ENCODE measurements at places on chromosomes 5 and 9.
A peak's percentile ranks its signal among the peaks of the same experiment; 100 is the strongest.

DNA sequence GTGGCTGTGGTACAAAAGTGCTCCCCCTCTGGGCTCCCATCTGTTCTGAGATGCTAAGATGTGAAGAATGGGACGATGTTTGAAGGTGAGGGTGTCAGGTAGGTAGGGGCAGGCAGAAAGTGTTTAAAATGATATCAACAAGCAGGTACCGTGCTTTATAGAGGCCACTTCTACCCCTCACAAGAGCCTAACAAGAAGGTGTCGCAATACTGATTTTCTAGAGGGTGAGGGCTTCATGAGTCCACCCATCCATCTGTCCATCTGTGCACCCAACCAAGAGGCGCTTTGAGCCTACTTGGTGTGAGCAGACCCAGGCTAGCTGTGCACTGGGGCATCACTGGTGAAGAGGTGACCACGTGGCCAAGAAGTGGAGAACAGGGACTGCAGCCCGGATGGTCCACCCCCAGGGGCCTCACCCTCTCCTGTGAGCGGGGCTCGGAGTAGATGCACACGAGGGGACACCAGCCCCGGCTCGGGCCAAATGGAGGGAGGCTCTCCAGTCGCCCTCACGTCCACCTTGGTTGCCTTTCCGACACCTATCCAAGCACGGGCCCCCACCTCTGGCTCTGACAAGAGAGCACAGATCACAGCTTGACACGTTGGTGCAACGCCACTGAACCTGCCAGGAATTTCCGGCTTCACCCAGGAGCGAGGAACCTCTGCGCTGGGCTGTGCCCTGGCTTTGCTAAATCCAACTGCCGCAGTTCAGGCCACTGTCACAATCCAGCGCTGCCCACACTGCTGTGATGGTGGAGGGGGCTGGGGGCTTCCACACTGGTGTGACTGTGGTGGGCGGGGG is 34.5 kb downstream of the CRB2 start:
- DNase-seq, result no peak

DNA sequence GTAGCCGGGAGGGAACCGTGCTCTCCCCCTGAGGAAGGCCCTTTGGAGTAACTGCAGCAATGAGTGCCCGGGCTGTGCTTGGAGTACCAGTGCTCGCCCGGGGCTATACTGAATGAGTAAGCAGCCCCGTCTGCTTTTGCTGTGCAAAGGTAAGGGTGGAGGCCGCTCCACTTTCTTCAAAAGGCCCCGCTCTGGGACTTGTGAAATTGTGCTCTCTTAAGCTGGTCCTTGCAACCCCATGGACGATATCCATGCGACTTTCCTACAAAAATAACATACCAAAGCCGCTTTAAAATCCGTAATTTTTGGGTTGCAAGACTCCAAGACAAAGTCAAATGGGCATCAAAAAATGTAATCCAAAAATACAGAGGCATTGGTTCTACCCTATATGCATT is 578 bp upstream of the TNFAIP8 start:
- DNase-seq, result no peak

- DNase-seq, result no peak
Measured at GRCh38 chr5:169944922-169945680, 35.2 kb downstream of the INSYN2B start.

DNA sequence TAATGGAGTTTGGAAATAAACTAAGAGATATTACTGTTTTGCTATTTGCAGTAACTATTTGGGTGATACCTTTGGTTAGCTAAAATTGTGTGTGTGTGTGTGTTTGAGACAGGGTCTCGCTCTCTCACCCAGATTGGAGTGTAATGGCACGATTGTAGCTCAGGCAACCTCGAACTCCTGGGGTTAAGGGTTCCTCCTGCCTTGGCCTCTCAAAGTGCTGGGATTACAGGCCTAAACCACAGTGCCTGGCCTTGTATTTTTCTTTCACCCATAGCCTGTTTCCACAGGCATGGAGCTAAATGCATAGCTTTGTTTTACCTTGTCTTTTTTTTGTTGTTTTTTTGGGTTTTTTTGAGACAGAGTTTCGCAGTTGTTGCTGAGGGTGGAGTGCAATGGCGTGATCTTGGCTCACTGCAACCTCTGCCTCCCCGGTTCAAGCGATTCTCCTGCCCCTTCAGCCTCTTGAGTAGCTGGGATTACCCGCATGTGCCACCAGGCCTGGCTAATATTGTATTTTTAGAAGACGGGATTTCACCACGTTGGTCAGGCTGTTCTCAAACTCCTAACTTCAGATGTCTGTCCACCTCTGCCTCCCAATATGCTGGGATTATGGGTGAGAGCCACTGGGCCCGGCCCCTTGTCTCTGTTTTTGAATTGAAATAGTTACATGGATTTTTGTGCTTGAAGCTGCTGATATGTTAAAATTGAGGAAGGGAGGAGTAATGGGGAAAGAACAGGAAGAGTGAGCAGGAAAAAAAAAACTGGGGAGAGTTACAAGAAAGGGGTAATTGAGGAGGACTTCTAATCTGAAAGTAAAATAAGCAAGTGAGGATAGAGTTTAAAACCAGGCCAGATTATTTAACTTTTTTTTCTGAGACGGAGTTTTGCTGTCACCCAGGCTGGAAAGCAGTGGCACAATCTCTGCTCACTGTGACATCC is 5.7 kb downstream of the GPBP1 start:
- DNase-seq, result no peak

DNA sequence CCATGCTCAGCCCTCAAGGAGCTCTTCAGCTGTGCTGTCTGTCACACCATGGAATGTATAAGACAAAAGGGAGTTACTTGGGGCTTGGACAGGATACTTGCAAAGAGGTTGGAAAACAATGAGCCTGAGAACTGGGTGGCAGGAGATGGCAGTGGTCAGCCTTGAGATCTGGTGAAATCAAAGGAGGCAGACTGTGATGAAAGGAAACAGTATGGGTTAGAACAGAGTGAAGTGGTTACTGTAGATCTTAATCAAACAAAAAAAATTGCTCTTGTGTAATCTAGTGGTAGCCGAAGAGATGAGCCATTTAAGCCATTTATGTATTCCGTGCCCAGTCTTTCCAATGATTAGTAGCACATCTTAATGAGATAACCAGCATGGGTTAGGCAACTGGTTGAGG is 142.2 kb downstream of the SV2C start:
- no peak for DNase-seq

DNA sequence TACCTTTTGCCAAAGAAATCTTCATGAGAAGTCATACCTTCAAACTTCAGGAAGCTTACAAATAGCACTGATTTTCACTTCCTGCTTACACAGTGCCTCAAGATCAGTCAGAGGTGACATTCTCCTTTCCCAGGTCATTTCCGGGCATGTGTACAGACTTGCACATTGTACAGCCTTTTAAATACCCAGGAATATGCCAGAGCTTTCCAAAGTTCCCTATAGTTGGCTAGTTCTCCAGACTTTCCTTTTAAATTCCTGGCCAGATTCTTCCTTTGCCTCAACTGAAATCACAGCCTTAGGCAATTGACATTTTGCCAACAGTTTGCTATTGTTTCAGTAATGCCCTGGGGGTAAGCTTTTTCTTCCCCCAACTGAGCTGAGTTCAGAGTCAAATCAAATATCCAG is 47.2 kb downstream of the RFX3 start:
- no peak for DNase-seq

DNA sequence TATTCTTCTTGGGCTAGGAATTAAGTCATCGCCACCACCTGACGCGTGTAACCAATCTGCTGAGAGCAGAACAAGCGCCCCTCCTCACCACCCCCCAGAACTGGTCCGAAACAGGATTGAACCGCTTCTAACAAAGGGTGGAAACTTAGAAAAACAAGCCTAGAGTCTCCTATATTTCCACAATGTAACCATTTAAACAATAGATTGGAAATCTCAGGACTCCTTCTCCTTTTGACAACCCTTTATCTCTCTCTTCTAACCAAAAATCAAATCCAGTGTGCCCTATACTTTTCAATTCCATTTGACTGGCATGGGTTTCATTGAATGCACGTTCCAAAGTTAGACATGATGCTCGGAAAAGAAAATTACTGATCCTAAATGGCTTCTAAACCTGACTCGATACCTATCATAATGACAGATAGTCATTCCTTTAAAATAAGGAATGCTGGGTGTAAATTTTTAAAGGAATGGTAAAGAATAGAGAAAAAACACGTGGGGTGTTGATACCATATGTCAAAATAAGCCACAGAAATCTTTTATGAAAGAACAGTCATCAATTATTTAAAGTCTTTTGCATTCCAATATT is 1.2 kb downstream of the ARRDC3 start:
- peak; percentile 35 for DNase-seq

DNA sequence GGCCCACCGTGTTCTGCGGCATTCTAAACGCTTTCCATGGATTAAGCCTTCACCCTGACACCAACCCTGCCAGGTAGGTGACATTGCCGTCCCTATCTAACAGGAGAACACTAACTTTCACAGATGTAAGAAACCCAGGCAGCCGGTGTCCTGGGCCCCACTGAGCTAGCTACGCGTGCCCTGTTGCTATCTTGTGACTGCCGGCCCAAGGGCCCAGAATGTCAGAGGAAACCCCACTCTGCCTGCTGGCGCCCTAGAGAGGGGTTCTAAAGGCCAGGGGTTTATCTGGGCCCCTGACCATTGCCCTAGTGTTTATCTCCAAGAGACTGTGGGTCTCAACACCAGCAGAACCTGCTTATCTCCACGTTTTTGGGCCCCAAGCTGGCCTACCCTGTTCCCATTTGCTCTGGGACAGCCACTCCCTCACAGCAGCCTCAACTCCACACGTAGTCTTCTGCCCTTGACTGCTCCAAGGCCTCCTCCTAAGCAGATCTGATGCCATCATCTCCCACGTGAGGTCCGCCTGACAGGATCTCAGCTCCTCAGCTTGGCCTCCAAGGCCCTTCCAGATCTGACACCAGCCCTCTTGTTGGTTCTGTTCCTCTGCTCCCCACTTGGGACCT is 18.1 kb upstream of the ZBTB34 start:
- no peak for DNase-seq

DNA sequence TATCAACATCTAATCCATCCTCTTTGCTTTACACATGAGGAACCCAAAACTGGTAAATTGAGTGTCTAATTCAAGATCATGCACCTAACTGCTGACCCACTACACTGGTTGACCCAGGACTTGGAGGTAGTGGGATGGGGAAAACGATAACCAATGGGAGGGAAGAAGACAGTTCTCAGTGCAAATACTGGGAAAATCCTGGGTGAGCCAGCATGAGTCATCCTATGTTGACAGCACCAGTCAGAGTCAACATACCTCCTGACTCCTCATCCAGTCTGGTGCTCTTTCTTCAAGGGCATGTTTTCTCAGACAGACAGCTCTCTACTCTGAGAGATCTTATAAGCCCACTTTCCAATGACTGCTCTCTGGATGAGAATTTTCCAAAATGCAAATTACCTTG is 232.8 kb upstream of the PTGER4 start:
- no peak for DNase-seq

GRCh38 chr9:33248606-33249005 is 8.6 kb downstream of the SPINK4 start:
- DNase-seq, result no peak

DNA sequence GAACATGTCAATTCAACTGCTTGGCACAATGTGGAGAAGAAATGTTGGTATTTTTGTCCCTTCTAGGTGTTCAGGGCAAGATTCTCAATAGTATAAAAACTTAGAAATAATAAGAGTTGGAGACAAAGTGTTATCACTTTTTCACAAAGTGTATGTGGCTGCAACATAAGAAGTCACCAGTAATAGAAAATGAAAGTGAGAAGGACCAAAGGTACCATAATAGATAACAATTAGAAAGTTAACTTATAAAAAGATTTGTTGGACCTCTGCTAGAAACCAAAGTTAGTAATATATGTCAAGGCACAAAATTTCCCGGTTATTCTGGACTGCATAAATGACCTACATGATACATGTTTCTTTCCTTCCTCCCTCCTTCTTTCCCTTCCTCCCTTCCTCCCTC is 1535.3 kb downstream of the EFNA5 start:
- no peak for DNase-seq

DNA sequence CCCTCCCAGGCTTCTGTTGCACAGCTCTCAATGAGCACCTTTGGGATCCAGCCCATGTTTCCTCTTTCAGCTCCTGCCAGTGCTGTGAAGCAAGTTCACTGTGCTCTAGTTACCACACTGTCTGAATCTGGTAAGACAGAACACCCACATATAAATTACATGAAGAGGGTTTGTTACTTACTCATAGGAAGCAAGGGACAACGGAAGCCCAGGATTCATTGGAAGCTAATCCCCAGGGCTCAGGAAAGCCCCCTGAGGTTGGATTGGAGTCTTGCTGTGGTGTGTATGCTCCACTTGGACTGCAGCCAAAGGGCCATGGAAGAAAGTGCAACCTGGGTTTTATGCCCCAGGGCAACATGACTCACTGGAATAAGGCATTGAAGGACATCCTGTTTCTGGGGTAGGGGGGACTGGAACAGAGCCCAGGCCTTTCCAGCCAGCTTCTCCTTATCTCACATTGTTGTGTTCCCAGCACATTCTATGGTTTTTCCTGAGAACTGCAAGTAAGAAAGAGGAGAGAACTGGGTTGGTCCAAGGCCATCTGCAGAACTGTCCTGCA is 15.6 kb upstream of the CLK4 start:
- DNase-seq, result no peak

GRCh38 chr5:87627363-87627762 is 214.6 kb upstream of the CCNH start:
- no peak for DNase-seq

DNA sequence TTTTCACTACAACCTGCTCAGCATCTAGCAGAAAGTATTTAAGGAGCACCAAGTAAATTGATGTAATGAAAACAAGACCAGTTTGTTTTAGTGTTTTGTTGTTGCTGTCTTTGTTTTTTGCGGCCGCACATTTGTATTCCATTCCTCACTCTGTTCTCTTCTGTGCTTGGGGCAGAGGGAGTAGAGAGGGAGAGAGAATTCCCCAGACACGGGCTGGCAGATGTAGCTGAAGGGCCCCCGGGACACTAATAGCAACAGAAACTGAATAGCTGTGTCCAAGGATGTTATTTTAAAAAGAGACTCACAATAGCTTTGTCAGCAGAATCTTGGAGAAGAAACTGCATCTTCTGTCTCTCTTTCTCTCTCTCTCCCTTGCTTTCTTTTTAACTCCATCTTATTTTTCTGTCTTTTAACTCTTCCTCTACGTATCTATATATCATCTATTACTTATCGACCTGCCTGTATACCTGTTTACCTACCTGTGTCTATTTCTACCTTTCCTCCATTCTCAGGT is 145.3 kb downstream of the PAPPA start:
- DNase-seq, result no peak
